Activated CD8-positive, alpha-beta T cell treated with anti-CD3 and anti-CD28 coated beads, Interleukin-2, amount 10 ng/mL, durations not matched to agents 7 days and 5 days (primary cell): ENCODE measurements at places on chromosomes 5 and 9. TPM values are rescaled to one million over a fixed set of nuclear protein-coding genes. Genes with fewer than 3 reads are reported as not detected.

The REEP2 gene
- 1.1 TPM for total RNA-seq

The LECT2 gene
- total RNA-seq, result not detected

The F12 gene
- total RNA-seq, result 3.5 TPM

The SLC6A19 gene
- total RNA-seq, result not detected

The PLAC8L1 gene
- total RNA-seq, result 0.42 TPM

The NTRK2 gene
- 0.05 TPM for total RNA-seq

The IRX1 gene
- total RNA-seq, result not detected

The KIF4B gene
- 0.05 TPM for total RNA-seq

The SPACA9 gene
- total RNA-seq, result 6.0 TPM

The GARIN3 gene
- not detected for total RNA-seq

The S1PR3 gene
- not detected for total RNA-seq

The SYK gene
- total RNA-seq, result 0.13 TPM

- H3K4me1 ChIP-seq, result peaks cover 15% of the 10 kb centered on the region
- no peak overlapping the region for H3K4me3 ChIP-seq
- peaks cover 35% of the 10 kb centered on the region for H3K27me3 ChIP-seq
Observed at GRCh38 chr5:149904977-149905376, 39.6 kb downstream of the PDE6A start.

GRCh38 chr9:6459718-6460117, 46.7 kb downstream of the UHRF2 start:
- peaks cover 54% of the 10 kb centered on the region for H3K36me3 ChIP-seq
- peaks cover 8% of the 10 kb centered on the region for H3K4me1 ChIP-seq
- DNase-seq, result no peak
- no peak overlapping the region for H3K27ac ChIP-seq
- H3K4me3 ChIP-seq, result no peak overlapping the region

DNA sequence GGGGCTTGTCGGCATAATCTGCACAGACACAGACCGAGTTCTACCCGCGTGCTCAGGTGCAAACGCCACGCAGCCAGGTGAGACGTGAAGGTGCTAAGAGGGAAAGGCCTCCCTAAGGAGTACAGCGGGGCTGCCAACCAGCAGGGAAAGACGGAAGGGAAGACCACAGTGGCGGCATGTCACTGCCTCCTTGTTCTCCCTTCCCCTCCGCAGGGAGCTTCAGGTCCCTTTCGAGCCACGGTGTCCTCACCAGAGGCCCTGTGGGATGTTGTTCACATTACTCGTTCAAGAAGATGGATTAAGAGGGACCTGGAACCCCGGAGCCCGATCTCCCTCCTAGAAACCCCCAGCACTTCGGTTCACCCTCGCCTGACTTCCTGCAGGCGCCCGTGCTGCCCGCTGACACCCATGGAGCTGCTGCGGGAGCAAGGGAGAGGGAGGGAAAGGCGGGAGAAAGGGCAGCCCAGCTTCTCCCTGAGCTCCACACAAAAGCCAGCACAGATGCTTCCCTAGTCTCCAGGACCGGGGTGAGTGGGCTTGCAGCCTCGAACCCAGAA, 686 bp downstream of the BRD9 start:
- peaks cover 76% of the 10 kb centered on the region for H3K36me3 ChIP-seq
- H3K27me3 ChIP-seq, result no peaks in the 10 kb centered on the region
- no peak for DNase-seq
- peaks cover 45% of the 10 kb centered on the region for H3K4me1 ChIP-seq

DNA sequence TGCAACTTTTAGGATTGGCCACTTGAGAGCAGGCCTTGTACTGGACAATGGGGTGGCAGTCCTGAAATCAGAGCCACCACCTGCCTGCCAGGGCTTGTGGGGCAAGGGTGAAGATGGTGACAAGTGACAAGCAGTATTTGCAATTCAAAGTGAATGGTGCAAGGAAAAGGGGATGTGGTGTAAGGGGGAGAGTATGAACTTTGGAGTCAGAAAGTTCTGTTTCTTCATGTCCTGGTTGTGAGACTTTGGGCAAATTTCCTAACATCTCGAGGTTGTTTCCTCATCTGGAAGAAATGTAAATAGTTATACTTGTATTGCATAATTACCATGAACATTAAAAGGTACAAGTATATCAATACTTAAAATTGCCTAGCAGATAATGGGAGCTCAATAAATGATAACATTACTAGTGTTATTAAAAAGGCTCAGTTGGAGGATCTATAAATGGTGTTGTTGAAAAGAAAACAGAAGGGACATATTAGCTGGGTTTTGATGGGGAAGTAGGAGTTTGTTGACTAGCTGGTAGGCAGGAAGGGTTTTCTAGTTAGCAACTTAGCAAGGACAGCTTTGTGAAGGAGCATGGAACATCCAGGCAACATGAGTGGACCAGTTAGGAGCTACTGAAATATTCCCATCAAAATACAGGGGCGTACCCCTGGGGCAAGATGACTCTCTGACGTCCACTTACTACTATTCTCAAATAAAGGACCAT, 21.3 kb upstream of the MEGF9 start:
- no peak overlapping the region for H3K27ac ChIP-seq
- no peak for DNase-seq
- no peaks in the 10 kb centered on the region for H3K27me3 ChIP-seq
- H3K4me3 ChIP-seq, result no peak overlapping the region

DNA sequence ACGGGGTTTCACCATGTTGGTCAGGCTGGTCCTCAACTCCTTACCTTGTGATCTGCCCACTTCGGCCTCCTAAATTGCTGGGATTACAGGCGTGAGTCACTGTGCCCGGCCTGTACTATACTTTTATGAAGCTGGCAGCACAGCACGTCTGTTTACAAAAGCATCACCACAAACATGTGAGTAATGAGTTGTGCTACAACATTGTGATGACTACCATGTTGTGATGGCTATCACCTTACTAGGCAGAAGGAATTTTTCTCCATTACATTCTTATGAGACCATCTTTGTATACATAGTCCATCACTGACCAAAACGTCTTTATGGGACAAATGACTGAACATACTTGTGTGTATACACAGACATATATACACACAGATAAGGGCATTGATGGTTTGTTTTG, 1019.0 kb downstream of the CDH18 start:
- no peak overlapping the region for H3K4me3 ChIP-seq
- DNase-seq, result no peak
- H3K27ac ChIP-seq, result no peak overlapping the region

DNA sequence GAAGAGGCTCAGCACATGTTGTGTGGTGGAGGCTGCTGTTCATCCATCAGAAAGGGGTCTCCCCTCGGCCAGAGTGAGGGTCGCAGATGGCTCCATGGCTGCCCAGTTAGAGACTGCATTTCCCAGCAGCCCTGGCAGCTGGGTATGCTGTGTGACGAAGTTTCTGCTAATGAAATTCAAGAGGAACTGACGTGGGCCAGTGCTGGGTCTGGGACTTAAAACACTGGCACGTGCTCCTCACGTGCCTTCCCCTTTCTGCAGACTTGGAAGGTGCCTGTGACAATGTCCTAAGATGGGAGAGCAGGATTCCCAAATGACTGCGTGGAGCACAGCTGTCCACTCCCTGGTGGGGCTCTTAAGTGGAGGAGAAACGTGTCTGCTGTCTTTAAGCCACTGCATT, 114.5 kb upstream of the RAPGEF1 start:
- no peaks in the 10 kb centered on the region for H3K36me3 ChIP-seq
- no peaks in the 10 kb centered on the region for H3K27me3 ChIP-seq
- no peaks in the 10 kb centered on the region for H3K4me1 ChIP-seq
- DNase-seq, result no peak

- peaks cover 12% of the 10 kb centered on the region for H3K4me1 ChIP-seq
- no peak for DNase-seq
- H3K36me3 ChIP-seq, result no peaks in the 10 kb centered on the region
- H3K27ac ChIP-seq, result no peak overlapping the region
Observed at GRCh38 chr5:142215915-142216681, 107.5 kb downstream of the NDFIP1 start.

GRCh38 chr9:7103367-7103766, 345.6 kb downstream of the KDM4C start:
- peaks cover 50% of the 10 kb centered on the region for H3K36me3 ChIP-seq
- no peaks in the 10 kb centered on the region for H3K4me1 ChIP-seq
- H3K27ac ChIP-seq, result no peak overlapping the region
- DNase-seq, result no peak
- H3K4me3 ChIP-seq, result no peak overlapping the region

DNA sequence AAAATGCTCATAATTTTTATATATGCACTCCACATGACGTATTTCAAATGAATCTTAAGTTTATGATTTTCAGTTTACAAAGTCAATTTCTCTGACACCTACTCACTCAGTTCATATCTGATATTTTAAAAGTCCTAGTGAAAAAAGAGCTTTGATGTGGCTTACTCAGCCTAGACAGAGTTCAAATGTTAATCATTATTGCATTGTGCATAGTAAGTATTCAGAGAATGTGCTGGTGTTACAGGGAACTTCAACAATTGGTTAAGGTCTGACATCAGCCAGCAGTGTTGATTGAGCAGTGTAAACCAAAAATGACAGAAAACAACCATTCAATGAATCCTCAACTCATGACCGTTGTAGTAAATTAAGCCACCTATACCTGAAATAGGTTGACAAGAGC, 147.2 kb upstream of the LHFPL2 start:
- peaks cover 12% of the 10 kb centered on the region for H3K4me1 ChIP-seq
- H3K27me3 ChIP-seq, result no peaks in the 10 kb centered on the region
- no peak overlapping the region for H3K4me3 ChIP-seq
- DNase-seq, result no peak
- no peak overlapping the region for H3K27ac ChIP-seq
- peaks cover 2% of the 10 kb centered on the region for H3K36me3 ChIP-seq

DNA sequence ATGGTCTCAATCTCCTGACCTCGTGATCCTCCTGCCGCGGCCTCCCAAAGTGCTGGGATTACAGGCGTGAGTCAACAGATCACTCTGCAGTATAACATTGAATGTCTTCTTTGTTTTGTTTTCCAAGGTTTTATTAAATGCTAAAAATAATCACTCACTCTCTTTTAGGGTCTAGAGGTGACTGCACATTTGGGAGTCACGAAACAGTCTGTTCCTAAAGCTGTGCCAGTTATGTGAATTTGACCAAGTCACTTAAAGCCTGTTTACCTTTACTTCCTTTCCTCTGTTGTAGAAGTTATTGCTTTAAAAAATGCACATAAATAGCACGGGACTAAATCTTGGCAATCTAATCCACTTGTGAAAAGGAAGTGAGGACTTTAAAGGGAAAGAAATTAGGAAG, 304.9 kb upstream of the PTGER4 start:
- DNase-seq, result no peak
- H3K27me3 ChIP-seq, result no peaks in the 10 kb centered on the region
- H3K36me3 ChIP-seq, result peaks cover 18% of the 10 kb centered on the region

DNA sequence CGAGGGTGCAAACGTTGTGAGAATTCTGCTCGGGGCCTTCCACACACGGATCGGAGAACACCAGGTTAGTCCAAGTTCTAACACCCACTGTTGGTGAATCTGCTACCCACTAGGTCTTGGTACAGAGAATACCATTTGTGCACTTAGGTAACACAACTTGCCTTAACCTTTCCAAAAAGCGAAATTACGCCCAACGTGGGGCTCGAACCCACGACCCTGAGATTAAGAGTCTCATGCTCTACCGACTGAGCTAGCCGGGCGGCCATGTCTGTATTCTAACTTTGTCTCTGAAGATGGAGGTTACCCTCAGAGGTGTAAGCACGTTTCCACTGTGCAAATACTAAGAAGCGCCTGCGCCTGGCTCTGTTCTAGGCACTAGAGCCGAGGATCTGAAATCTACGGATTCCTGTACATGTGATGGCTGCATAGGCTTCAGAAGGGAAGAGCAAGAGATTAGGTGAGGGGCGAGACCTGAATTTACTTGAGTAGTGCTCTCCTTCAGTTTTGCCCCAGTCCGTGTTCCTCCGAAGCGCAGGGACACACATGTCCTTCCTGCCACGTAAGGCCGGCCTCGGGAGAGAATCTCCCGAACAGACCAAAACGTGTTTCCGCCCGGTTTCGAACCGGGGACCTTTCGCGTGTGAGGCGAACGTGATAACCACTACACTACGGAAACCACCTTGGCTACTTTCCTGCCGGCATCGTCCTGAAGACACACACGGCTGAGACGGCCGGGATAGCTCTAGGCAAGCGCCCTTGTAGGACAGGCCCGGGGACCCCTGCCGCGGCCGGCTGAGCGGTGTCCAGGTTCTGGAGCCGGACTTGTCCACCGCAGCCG, 1.1 kb upstream of the TRIM41 start:
- peak overlapping the region; percentile 99 for H3K27ac ChIP-seq
- peaks cover 23% of the 10 kb centered on the region for H3K36me3 ChIP-seq
- peak overlapping the region; percentile 99 for H3K4me3 ChIP-seq
- peak; percentile 95 for DNase-seq
- H3K27me3 ChIP-seq, result peaks cover 3% of the 10 kb centered on the region

GRCh38 chr5:76041863-76042262, 41.3 kb upstream of the SV2C start:
- peaks cover 8% of the 10 kb centered on the region for H3K4me1 ChIP-seq
- H3K27ac ChIP-seq, result no peak overlapping the region
- no peak for DNase-seq
